ENCODE measurements at places on chromosomes 13 and 19.

DNA sequence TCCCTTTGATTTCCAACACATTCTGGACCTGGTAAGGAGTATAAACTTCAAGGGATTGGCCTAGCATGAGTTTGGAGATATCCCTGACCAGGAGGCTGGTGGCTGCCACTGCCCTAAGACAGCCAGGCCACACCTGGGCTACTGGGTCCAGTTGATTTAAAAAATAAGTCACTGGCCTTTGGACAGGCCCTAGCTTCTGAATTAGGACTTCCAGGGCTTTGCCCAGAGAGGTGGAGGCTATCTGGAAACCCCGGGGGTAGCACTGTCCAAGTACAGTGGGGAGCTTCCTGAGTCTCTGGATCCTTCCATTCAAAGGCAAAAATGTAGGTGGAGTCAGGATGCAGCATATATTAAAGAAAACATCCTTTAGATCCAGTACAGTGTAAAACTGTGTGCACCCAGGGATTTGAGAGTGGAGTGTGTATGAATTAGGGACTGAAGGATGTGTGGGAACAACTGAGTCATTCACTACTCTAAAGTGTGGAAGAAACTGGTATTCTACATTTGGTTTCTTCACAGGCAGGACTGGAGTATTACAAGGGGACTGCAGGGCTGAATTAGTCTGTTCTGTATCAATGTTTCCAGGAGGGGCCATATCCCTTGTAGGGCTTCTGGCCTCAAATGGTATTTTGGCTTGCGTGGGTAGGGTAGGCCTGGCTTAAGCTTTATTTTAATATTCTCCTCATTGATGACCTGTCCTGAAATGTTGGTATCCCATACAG is 14.8 kb upstream of the FCGBP start:
- no peak for DNase-seq

DNA sequence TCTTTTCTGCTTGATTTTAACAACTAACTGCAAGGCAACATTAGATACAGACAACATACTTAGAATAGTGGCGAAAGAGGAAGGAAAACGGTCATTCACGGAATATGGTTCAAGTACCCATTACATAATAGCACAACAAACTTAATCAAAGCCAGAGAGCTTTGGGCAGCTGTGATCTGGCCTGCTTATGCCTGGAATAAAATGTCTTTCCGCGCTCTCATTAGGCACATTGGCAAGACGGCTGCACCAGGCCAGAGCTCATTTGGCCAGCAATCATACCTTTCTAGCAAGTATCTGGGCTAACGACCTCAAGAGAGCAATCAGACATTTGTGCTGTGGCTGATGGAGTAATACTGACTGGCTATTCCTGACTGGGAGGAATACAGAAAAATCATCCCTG is 112.8 kb downstream of the NALCN start:
- no peak for DNase-seq

- no peak for DNase-seq
These were observed 412.2 kb upstream of the TSHZ3 start for GRCh38 chr19:31761281-31761913.

GRCh38 chr13:85283408-85283807 is 515.8 kb downstream of the SLITRK6 start:
- DNase-seq = no peak

DNA sequence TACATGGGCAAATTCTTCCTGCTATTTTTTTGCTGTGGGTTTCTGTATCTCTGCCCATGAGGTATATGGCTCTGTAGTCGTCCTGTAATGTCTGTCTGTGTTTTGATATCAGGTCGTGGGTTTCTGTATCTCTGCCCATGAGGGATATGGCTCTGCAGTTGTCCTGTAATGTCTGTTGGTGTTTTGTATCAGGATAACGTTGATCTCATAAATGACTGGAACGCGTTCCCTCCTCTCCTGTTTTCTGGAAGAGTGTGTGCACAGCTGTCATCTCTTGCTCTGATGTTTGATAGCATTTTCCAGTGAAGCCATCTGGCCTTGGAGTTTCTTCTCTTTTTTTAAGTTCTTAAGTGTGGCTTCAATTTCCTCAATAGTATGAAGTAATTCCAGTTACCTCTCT is 57.2 kb downstream of the SOX1 start:
- DNase-seq = no peak

- no peak for DNase-seq
These were observed 101.4 kb downstream of the TUBGCP3 start for GRCh38 chr13:112486386-112487126.

DNA sequence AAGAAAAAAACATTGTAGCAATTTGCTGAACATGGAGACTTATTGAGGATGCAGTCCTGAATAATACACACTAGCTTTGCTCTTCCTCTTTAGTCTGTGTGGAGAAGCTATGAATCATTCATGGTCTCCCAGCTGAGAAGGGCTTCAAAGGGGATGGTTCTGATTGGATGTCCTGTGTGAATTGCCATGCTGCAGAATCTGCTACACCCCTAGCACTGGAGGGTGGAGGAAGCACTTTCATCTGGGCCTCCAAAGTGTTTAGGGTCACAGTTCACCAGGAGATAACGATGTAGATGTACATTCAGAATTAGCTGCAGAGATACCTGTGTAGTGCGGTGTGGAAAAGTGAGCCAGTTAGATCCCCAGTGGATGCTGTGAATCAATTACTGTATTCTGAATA is 321.1 kb upstream of the EDNRB start:
- DNase-seq = peak; percentile 18

DNA sequence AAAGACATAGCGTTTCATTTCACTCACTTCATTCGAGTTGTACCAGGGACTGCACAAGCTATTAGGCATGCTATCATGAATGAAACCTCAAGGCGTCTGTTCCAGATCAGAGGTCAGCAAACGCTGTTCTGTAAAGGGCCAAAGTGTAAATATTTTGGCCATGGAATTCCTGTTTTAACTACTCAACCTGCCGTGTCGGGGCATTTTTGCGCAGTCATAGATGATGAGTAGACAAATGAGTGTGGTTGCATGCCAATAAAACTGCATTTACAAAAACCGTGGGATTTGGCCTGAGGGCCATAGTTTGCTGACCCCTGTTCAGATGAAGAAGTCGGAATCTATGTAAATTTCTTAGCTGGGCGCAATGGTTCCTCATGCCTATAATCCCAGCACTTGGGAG is 6.5 kb downstream of the INSR start:
- no peak for DNase-seq

DNA sequence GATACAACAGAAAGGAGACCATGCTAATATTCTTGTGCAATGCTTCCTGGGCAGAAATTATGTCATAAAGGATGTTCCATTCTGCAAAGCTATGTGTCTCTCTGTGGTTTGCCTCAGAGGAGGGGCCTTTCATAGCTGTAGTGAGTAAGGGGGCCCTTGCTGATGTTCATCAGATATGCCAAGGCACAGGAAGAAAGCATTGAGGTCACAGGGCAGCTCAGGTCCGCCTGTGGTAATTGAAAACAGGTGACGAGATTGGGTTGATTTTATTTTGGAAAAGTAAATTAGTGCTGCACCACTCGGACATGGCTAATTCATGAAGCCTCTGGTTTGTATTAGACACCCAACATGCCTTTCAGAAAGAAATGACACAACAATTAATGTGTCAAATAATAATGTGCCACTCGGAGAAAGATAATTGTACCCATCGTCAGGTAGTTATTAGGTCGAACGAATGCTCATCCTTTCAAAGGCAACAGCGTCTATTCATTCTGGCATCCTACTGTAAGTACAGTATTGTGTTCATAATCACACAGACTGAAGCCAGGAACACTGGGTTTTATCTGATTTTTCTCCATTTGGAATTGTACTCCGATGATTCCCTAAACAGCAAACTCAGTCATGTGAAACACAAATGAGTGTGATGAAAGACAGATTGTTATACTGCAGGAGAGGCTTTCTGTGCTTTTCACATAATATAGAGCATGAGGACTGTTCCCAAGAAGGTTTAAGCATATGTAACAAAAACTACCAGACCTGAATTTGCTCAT is 421.6 kb upstream of the KLF12 start:
- peak; percentile 22 for DNase-seq

Measured in fibroblast of skin of right biceps (primary cell).